Motor neuron (in vitro differentiated cells): ENCODE measurements at places on chromosomes 5 and 9. TPM values are rescaled to one million over a fixed set of nuclear protein-coding genes. Genes with fewer than 3 reads are reported as not detected.

The TAL2 gene
- total RNA-seq: 0.99 TPM in 1 of 2 replicates, not detected in the other

The PTGES gene
- total RNA-seq: 202 and 215 TPM in 2 replicates

The UBAP1 gene
- 18.2 and 20.4 TPM in 2 replicates for total RNA-seq

The GEMIN5 gene
- total RNA-seq: 11.2 and 11.6 TPM in 2 replicates

The PITX1 gene
- 0.48 and 0.71 TPM in 2 replicates for total RNA-seq

The SPINK13 gene
- 0.32 TPM in 1 of 2 replicates, not detected in the other for total RNA-seq

The THG1L gene
- total RNA-seq: 7.2 and 8.1 TPM in 2 replicates
